ENCODE measurements at places on chromosomes 1 and 21. TPM values are rescaled to one million over a fixed set of nuclear protein-coding genes. Genes with fewer than 3 reads are reported as not detected.

The CYP4X1 gene
- polyA plus RNA-seq, result not detected

The CD244 gene
- not detected for polyA plus RNA-seq

The GRIK3 gene
- not detected for polyA plus RNA-seq

The EBNA1BP2 gene
- 61.6 TPM for polyA plus RNA-seq

The SMPDL3B gene
- 0.07 TPM for polyA plus RNA-seq

The TSSK3 gene
- 0.33 TPM for polyA plus RNA-seq

The TPTE gene
- not detected for polyA plus RNA-seq

The S100A14 gene
- 0.09 TPM for polyA plus RNA-seq

The OVAAL gene
- polyA plus RNA-seq, result not detected

All from AG04450 (cell line).